Skeletal muscle tissue (tissue), 5 donors: ENCODE measurements at places on chromosomes 5 and 9. TPM values are rescaled to one million over a fixed set of nuclear protein-coding genes. Genes with fewer than 3 reads are reported as not detected.

The SLC6A7 gene
- total RNA-seq: not detected

The DIRAS2 gene
- 0.52 TPM for total RNA-seq

The CNTNAP3B gene
- 14.6 TPM for total RNA-seq

The COL15A1 gene
- total RNA-seq: 178 TPM

The GFI1B gene
- 1.0 TPM for total RNA-seq

The PCDHB4 gene
- total RNA-seq: 1.6 TPM

The HSPB3 gene
- 151 TPM for total RNA-seq

The ORM2 gene
- not detected for total RNA-seq

The INPP5E gene
- total RNA-seq: 4.7 TPM

The PNPLA7 gene
- 1.0 TPM for total RNA-seq

The OTP gene
- total RNA-seq: not detected

The FXN gene
- total RNA-seq: 3.7 TPM
